CD4-positive, alpha-beta memory T cell (primary cell): ENCODE measurements at places on chromosomes 5 and 9. TPM values are rescaled to one million over a fixed set of nuclear protein-coding genes. Genes with fewer than 3 reads are reported as not detected.

ZNF883 gene
- total RNA-seq: 0.72 TPM

DNA sequence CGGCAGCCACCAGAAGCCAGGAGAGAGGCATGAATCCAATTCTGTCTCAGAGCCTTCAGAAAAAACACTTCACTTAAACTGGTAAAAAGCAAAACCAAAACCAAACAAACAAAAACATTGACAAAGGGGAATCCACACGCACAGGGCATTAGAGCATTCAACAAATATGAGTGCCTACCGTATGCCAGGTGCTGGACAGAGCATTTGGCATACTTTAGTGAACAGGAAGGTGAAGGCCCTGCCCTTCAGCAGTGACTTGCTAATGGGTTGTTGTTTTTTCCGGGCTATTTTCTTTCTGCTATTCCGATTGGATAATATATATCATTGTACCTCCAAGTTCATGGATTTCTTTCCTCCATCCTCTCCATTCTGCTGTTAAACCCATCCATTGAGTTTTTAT is 71.7 kb upstream of the RUFY1 start:
- DNase-seq: no peak
- H3K4me3 ChIP-seq: no peak overlapping the region
- no peaks in the 10 kb centered on the region for H3K27me3 ChIP-seq
- no peaks in the 10 kb centered on the region for H3K36me3 ChIP-seq
- H3K4me1 ChIP-seq: no peaks in the 10 kb centered on the region
- H3K27ac ChIP-seq: no peak overlapping the region

DNA sequence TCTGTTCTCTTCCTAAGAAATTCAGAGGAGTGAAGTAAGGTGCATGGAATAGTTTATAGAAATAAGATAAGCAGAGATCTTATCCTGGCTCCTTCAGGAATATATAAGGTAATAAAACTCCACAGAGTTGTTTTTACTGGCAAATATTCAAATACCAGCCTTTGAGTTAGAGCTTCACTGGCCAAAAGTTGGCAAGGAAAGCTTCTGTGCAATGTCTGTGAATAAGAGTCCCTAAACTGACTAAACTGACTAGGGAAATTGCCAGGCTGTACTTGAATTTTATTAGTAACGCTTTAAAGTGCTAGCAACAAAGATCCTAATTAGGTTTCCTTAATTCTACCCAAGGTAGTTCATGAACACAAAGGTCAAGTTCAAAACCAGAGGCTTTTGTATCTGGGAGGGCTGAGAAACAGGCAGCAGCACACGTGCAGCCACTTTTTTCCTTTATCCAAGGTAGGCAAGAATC is 131.1 kb upstream of the MPDZ start:
- no peaks in the 10 kb centered on the region for H3K36me3 ChIP-seq
- H3K4me1 ChIP-seq: no peaks in the 10 kb centered on the region
- H3K27me3 ChIP-seq: no peaks in the 10 kb centered on the region
- H3K27ac ChIP-seq: no peak overlapping the region
- DNase-seq: no peak
- H3K4me3 ChIP-seq: no peak overlapping the region

GRCh38 chr5:115551415-115551814 is 6.8 kb upstream of the FEM1C start:
- no peak overlapping the region for H3K4me3 ChIP-seq
- H3K36me3 ChIP-seq: no peaks in the 10 kb centered on the region
- no peaks in the 10 kb centered on the region for H3K4me1 ChIP-seq
- H3K27me3 ChIP-seq: no peaks in the 10 kb centered on the region
- no peak overlapping the region for H3K27ac ChIP-seq

GRCh38 chr5:135379046-135379654 is 19.9 kb downstream of the MACROH2A1 start:
- DNase-seq: no peak
- H3K4me3 ChIP-seq: no peak overlapping the region
- peaks cover 37% of the 10 kb centered on the region for H3K36me3 ChIP-seq
- no peaks in the 10 kb centered on the region for H3K27me3 ChIP-seq

DNA sequence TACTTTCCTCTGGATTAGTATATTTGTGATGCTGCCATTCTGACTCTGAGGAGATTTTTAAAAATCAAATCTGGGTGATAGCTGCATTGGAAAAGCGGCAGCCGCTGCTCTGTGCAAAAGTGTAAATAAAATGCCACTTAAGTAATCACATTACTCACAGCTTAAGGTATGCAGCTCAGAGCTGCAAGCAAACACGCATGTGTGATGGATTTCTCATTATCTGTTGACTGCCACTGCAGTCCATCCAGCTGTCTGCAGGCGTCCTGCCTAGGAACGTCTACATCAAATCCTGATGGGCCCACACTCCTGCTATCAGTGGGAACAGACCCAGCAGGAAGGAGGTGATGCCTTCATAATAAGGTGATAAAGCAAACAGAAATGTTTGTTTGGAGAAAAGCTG is 216.9 kb downstream of the SPOCK1 start:
- no peak overlapping the region for H3K27ac ChIP-seq
- H3K4me3 ChIP-seq: no peak overlapping the region
- DNase-seq: no peak
- no peaks in the 10 kb centered on the region for H3K36me3 ChIP-seq

- H3K4me1 ChIP-seq: no peaks in the 10 kb centered on the region
- H3K27ac ChIP-seq: no peak overlapping the region
Observed at GRCh38 chr5:100424017-100424416, 111.2 kb upstream of the FAM174A start.

PCDHA12 gene
- not detected for total RNA-seq

GABRA1 gene
- not detected for total RNA-seq

DNA sequence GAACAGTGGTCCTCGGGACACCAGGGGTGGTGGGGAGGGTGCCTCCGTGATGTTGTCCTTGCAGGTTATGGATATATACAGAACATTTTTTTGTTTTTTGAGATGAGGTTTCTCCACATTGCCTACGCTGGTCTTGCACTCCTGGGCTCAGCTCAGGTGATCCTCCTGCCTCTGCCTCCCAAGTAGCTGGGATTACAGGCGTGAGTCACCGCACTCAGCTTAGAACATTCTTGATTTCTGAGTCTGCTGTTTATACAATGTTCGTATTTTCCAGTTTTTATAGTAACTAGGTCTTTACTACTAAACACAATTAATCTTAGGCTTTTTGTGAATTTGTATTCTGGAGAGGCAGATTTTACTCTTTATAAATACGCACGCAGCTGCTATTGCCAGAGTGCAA is 6.0 kb downstream of the PMPCA start:
- no peak for DNase-seq
- no peaks in the 10 kb centered on the region for H3K27me3 ChIP-seq
- no peak overlapping the region for H3K4me3 ChIP-seq

GRCh38 chr5:128014578-128014977 is 69.0 kb upstream of the SLC12A2 start:
- H3K27me3 ChIP-seq: no peaks in the 10 kb centered on the region
- no peak overlapping the region for H3K4me3 ChIP-seq
- no peak for DNase-seq
- H3K36me3 ChIP-seq: no peaks in the 10 kb centered on the region
- no peaks in the 10 kb centered on the region for H3K4me1 ChIP-seq
- H3K27ac ChIP-seq: no peak overlapping the region

- no peaks in the 10 kb centered on the region for H3K36me3 ChIP-seq
- no peak overlapping the region for H3K4me3 ChIP-seq
- no peaks in the 10 kb centered on the region for H3K27me3 ChIP-seq
- DNase-seq: no peak
- H3K4me1 ChIP-seq: peaks cover 1% of the 10 kb centered on the region
Observed at GRCh38 chr9:124500796-124501611, 6.2 kb downstream of the NR5A1 start.

DNA sequence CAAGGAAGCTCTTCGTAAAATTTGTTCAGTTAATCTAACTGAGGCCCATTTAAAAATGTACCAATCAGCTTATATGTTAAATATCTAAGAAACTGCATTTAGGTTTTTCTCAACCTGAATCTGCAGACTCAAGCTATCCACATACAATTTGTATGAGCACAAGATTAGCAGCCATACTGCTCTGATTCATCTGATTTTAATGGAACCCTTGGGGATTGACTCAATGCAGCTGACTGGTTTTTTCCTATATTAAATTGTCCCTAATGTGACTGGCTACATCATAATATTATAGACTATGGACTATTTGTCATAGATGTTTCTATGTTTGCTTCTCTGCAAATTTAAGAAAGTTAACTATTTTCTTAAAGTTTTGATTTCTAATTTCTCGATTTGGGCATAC is 451.0 kb upstream of the TUSC1 start:
- H3K27me3 ChIP-seq: no peaks in the 10 kb centered on the region
- no peak overlapping the region for H3K4me3 ChIP-seq
- no peaks in the 10 kb centered on the region for H3K36me3 ChIP-seq

DNA sequence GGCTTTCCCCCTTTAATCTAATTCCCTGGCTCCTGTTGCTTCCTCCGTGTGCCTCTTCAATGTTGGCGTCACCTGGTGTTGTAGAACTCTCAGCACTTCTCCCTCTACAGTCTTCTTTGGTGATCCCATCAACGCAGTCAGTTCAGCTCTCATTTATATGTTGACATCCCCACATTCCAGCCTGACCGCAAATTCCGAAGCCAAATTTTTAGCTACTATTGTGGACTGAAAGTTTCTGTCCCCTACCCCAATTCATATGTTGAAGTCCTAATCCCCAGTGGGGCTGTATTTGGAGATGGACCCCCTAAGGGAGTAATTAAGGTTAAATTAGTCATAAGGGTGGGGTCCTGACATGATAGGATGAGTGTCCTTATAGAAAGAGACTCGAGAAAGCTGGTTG is 210.6 kb upstream of the ADAMTSL1 start:
- H3K4me1 ChIP-seq: no peaks in the 10 kb centered on the region
- H3K36me3 ChIP-seq: no peaks in the 10 kb centered on the region
- no peak overlapping the region for H3K4me3 ChIP-seq
- DNase-seq: no peak
- no peaks in the 10 kb centered on the region for H3K27me3 ChIP-seq
- no peak overlapping the region for H3K27ac ChIP-seq

DNA sequence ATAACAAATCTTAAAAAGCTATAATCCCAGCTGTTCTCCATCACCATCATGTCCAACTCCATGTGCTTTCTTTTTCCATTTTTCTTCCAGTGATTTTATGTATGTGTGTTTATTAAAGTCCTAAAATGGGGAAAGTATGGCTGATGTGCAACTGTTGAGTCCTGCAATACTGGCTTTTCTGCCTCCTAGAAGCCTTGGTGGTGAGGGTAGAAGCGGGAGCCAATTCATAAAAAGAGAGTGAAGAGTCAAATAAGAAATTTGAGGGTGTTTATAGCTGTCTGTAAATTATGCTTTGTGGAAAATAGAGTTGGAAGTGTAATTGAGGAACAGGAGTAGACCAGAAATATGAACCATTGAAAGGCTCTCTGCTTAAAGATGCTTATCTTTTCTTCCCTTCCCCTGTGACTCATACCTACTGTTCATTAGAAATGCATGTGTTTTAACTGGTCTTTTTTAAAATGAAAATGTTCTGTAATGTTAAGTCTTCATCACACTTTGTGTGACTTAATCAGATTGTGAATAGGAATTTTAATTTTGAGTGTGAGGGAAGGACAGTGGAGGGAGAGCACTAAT is 80.1 kb downstream of the ZCCHC7 start:
- peaks cover 34% of the 10 kb centered on the region for H3K4me1 ChIP-seq
- no peak overlapping the region for H3K4me3 ChIP-seq
- no peaks in the 10 kb centered on the region for H3K27me3 ChIP-seq
- H3K27ac ChIP-seq: no peak overlapping the region

PLCXD3 gene
- not detected for total RNA-seq

SPTLC1 gene
- total RNA-seq: 56.8 TPM

DNA sequence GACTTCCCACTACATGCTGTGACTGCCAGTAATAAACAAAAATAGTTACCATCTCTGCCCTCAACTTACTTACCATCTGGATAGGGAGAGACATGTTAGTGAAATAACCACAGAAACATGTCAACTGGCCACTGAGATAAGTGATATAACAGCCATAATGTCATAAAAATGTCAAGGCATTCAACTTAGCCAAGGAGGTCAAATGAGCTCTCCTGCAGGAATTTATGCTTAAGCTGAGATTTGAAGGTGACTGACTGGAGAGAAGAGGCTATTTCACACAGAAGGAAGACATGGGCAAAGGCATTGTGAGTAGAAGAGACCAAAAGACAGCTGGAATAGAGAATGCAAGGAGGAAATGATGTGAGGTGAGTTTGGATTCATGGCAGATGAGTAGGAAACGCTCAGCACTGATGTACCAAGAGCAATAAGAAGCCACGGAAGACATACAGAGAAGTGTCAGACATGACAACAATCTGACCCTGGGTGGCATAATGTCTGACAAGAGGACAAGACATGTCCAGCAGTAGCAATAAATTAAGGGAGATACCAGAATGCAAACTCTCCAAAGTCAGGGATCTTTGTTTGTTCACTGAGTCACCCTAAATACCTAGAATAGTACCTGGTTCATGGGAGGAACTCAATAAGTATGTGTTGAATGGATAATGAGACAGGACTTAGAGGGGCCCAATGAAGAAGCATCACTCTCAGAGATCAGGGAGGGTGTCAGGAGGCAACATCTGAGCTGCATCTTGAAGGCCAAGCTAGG is 318.8 kb downstream of the ACTL7B start:
- H3K27ac ChIP-seq: no peak overlapping the region
- H3K36me3 ChIP-seq: no peaks in the 10 kb centered on the region
- DNase-seq: no peak
- no peaks in the 10 kb centered on the region for H3K27me3 ChIP-seq
- no peaks in the 10 kb centered on the region for H3K4me1 ChIP-seq
- no peak overlapping the region for H3K4me3 ChIP-seq

GRCh38 chr5:175202463-175203068 is 241.4 kb downstream of the DRD1 start:
- no peaks in the 10 kb centered on the region for H3K36me3 ChIP-seq
- no peak overlapping the region for H3K4me3 ChIP-seq
- no peaks in the 10 kb centered on the region for H3K27me3 ChIP-seq
- no peak overlapping the region for H3K27ac ChIP-seq
- DNase-seq: no peak

GRCh38 chr9:110975278-110975677 is 63.0 kb downstream of the LPAR1 start:
- H3K4me1 ChIP-seq: no peaks in the 10 kb centered on the region
- H3K4me3 ChIP-seq: no peak overlapping the region
- no peak overlapping the region for H3K27ac ChIP-seq

DNA sequence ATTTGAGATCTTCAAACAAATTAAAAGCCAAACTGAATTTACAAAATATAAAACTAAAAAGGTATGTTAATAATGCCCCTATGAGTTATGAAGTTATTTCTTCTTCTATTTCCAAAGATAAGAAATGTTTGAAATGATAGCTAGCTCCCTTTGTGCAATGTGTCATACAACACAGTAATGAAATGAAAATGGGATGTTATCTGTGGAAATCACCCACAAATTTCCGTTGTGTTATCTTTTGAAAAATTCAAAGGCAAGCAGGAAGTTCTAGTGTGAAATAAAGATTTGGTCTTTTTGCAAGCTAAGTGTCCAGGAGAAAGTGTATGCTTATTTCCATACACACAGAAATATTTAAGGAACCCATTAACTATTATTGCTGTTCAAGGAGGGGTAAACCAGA is 375.3 kb upstream of the PRR16 start:
- no peak for DNase-seq
- H3K27me3 ChIP-seq: no peaks in the 10 kb centered on the region
- no peak overlapping the region for H3K4me3 ChIP-seq
- H3K27ac ChIP-seq: no peak overlapping the region

SLC4A9 gene
- total RNA-seq: not detected

KCNV2 gene
- not detected for total RNA-seq

NFIB gene
- total RNA-seq: not detected
